ENCODE measurements at places on chromosomes 1 and 21.
A peak's percentile ranks its signal among the peaks of the same experiment; 100 is the strongest.

- H3K4me3 ChIP-seq = peak overlapping the region; percentile 60
- peak overlapping the region; percentile 94 for H3K27ac ChIP-seq
- H3K4me1 ChIP-seq = peaks cover 22% of the 10 kb centered on the region
- peaks cover 5% of the 10 kb centered on the region for H3K36me3 ChIP-seq
Observed at GRCh38 chr1:22018583-22019559, 17.4 kb downstream of the CELA3A start.

DNA sequence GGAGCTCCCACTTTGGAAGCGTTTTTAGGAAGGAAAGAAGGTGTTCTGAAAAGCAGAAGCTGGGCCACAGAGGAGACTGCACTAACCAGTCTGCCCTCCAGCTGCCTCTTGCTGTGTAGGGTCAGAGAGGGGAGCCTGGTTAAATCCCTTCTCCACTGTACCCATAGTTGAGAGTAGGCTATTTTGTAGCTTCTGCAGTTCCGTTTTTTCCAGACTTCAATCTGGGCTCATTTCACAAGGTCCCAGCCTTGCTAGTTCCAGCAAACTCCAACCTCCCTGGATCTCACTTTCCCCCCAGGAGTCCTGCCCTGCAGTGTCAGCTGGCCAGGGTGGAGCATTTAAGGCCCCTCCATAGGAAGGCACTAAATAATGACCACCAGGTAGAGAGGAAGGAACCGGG lies 11.0 kb downstream of the TNN start:
- H3K4me1 ChIP-seq = no peaks in the 10 kb centered on the region
- H3K27me3 ChIP-seq = peaks cover 85% of the 10 kb centered on the region
- peaks cover 4% of the 10 kb centered on the region for H3K36me3 ChIP-seq

- peaks cover 90% of the 10 kb centered on the region for H3K27me3 ChIP-seq
- H3K4me3 ChIP-seq = no peak overlapping the region
- no peak for DNase-seq
Observed at GRCh38 chr1:152511596-152511995, 993 bp downstream of the LCE5A start.

- no peak overlapping the region for H3K27ac ChIP-seq
- no peak for DNase-seq
- peaks cover 78% of the 10 kb centered on the region for H3K4me1 ChIP-seq
Observed at GRCh38 chr21:42421018-42421793, 17.5 kb downstream of the UBASH3A start.

GRCh38 chr1:190436615-190437014 lies 41.0 kb downstream of the BRINP3 start:
- H3K4me3 ChIP-seq = no peak overlapping the region
- H3K4me1 ChIP-seq = no peaks in the 10 kb centered on the region
- no peak for DNase-seq
- H3K36me3 ChIP-seq = no peaks in the 10 kb centered on the region

DNA sequence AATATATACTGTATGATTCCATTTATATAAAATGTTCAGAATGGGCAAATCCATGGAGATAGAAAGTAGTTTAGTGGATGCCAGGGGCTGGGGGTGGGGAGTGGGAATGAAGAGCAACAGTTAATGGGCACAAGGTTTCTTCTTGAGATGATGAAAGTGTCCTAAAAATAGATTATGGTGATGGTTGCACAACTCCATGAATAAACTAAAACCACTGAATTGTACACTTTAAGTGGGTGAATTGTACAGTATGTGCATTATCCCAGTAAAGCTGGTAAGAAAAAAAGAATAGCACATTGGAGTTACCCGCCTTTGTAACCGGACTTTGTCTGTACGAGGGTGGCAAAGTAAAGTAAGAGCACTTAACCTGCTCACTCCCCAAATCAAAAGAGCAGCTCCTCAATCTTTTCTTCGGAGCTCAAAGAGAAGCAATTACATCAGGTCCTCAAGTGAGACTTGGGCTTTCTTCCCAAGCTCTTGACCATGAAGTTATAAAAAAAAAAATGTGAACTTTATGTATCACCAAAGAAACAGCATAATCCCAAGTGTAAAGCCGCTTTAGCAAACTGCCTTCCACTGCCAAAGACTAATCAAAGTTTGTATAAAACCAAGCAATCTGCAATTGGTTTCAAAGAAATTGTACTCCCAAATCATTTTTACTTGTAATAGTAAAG lies 32.1 kb downstream of the ALDH9A1 start:
- H3K4me3 ChIP-seq = no peak overlapping the region
- no peak for DNase-seq
- peaks cover 10% of the 10 kb centered on the region for H3K4me1 ChIP-seq
- H3K27ac ChIP-seq = peak overlapping the region; percentile 84
- H3K36me3 ChIP-seq = peaks cover 82% of the 10 kb centered on the region

GRCh38 chr1:98044071-98044697 lies 123.3 kb upstream of the DPYD start:
- H3K36me3 ChIP-seq = peaks cover 6% of the 10 kb centered on the region
- peaks cover 68% of the 10 kb centered on the region for H3K27me3 ChIP-seq
- DNase-seq = no peak
- peak overlapping the region; percentile 3 for H3K4me3 ChIP-seq
- H3K4me1 ChIP-seq = peaks cover 22% of the 10 kb centered on the region

- peaks cover 61% of the 10 kb centered on the region for H3K27me3 ChIP-seq
- H3K4me1 ChIP-seq = no peaks in the 10 kb centered on the region
- H3K4me3 ChIP-seq = no peak within 1 kb of the TSS
- DNase-seq = no peak
- H3K27ac ChIP-seq = peak within 1 kb of the TSS; percentile 71
Observed at GRCh38 chr1:202122639-202123335, at the start of gene GPR37L1. Gene GPR37L1 (plus strand): TSS chr1:202122917. CDS start chr1:202122964, 47 bp downstream.

GRCh38 chr1:93779540-93780165 lies 98.0 kb upstream of the BCAR3 start:
- no peak overlapping the region for H3K4me3 ChIP-seq
- no peaks in the 10 kb centered on the region for H3K27me3 ChIP-seq
- no peak overlapping the region for H3K27ac ChIP-seq
- no peak for DNase-seq
- no peaks in the 10 kb centered on the region for H3K36me3 ChIP-seq

- H3K4me1 ChIP-seq = peaks cover 7% of the 10 kb centered on the region
- no peaks in the 10 kb centered on the region for H3K36me3 ChIP-seq
- DNase-seq = no peak
- no peak overlapping the region for H3K27ac ChIP-seq
- peaks cover 44% of the 10 kb centered on the region for H3K27me3 ChIP-seq
Observed at GRCh38 chr1:114105421-114105979, 48.2 kb downstream of the SYT6 start.

GRCh38 chr1:20174937-20175666 lies 10.8 kb upstream of the UBXN10 start:
- no peak overlapping the region for H3K27ac ChIP-seq
- no peaks in the 10 kb centered on the region for H3K27me3 ChIP-seq
- no peak for DNase-seq
- H3K4me1 ChIP-seq = peaks cover 10% of the 10 kb centered on the region

GRCh38 chr1:87450136-87450535 lies 121.5 kb downstream of the LMO4 start:
- no peaks in the 10 kb centered on the region for H3K4me1 ChIP-seq
- H3K4me3 ChIP-seq = peak overlapping the region; percentile 64
- H3K36me3 ChIP-seq = no peaks in the 10 kb centered on the region
- H3K27ac ChIP-seq = peak overlapping the region; percentile 91
- DNase-seq = no peak

- H3K4me3 ChIP-seq = no peak overlapping the region
- H3K36me3 ChIP-seq = no peaks in the 10 kb centered on the region
- no peaks in the 10 kb centered on the region for H3K27me3 ChIP-seq
- DNase-seq = no peak
- H3K4me1 ChIP-seq = no peaks in the 10 kb centered on the region
Observed at GRCh38 chr1:42830631-42831030, 13.4 kb upstream of the SVBP start.

DNA sequence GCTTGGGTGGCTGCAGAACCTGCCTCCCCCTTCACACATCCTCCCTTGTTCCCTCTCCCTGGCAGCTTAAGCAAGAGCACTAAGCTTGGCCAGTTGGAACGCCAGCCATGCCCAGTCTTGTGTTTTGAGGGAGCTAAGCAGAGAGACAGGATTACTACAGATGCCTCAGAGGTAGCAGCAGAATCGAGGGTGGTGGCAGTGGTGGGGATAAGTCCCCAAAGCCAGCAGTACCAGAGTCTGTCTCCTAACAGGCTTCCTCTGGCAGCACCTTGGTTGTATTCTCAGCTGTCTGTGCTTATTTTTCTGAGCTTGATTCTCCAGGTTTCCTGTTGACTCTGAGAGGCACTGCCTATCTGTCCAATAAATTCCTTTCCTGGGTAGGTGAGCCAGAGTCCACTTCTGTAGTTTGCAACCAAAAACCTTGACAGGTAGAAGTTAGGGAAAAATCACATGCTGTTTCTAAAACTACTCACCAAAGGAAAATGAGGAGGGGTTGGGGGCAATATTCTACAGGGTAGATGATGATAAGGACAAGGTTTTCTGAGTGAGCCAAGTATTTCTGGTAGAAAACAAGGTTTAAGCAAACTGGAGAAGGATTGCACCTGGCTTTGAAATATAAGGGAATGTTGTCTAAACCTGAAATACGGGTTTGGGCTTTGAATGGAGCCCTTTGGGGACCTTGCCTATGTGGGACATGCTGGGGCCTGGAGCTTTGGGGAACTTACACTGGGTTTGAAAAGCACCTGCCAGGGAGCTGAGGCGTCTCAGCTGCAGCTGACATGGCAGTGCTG lies 100.8 kb downstream of the PBX1 start:
- H3K27me3 ChIP-seq = no peaks in the 10 kb centered on the region
- no peak overlapping the region for H3K27ac ChIP-seq
- H3K4me1 ChIP-seq = peaks cover 4% of the 10 kb centered on the region
- no peak overlapping the region for H3K4me3 ChIP-seq
- H3K36me3 ChIP-seq = no peaks in the 10 kb centered on the region

- H3K36me3 ChIP-seq = peaks cover 84% of the 10 kb centered on the region
- H3K4me3 ChIP-seq = peak overlapping the region; percentile 99
- peak; percentile 38 for DNase-seq
- H3K27me3 ChIP-seq = no peaks in the 10 kb centered on the region
Observed at GRCh38 chr1:101238031-101238628, 1.3 kb downstream of the S1PR1 start.

DNA sequence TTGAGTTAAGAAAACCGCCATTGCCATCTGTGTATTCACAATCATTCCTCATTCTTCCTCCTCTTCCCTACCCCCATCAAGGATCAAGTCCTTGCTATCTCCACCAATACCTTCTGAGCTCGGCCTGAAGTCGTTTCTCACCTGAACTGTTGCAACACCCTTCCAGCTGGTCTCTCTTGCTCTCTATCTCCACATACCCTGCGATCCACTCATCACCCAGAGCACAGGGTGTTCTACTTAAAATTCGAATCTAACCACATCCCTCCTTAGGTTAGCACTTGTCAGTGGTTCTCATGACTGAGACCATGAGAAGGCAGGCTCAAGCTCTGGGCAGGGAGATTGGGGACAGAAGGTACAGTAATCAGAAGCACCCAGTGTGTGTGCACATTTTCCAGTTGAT lies 4.6 kb downstream of the IVL start:
- H3K4me3 ChIP-seq = peak overlapping the region; percentile 48
- no peaks in the 10 kb centered on the region for H3K4me1 ChIP-seq
- no peak for DNase-seq
- peaks cover 69% of the 10 kb centered on the region for H3K27me3 ChIP-seq
- H3K27ac ChIP-seq = no peak overlapping the region

GRCh38 chr1:12185918-12186678 lies 19.3 kb downstream of the TNFRSF1B start:
- peak overlapping the region; percentile 99 for H3K27ac ChIP-seq
- peak overlapping the region; percentile 43 for H3K4me3 ChIP-seq
- peaks cover 76% of the 10 kb centered on the region for H3K4me1 ChIP-seq
- peaks cover 41% of the 10 kb centered on the region for H3K36me3 ChIP-seq
- DNase-seq = no peak
- no peaks in the 10 kb centered on the region for H3K27me3 ChIP-seq

DNA sequence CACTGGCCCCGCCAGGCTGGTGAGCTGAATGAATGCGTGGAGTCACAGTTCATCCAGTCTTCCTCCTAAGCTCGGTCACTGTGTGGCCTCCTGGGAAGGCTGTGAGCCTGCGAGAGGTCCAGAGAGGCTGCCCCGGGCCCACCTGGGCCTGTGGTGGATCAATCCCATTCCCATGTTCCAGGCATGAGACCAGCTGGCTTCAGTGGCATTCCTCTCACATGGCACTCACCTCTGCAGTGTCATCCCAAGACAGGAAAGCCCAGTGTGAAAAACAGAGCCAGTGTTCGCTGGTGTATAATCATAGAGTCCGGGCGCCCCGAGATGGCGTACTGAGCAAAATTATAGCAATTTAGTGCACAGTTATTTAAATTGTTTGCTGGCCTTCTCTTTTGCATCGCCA lies 37.6 kb upstream of the EPHA8 start:
- H3K36me3 ChIP-seq = peaks cover 50% of the 10 kb centered on the region
- no peaks in the 10 kb centered on the region for H3K4me1 ChIP-seq
- no peak overlapping the region for H3K27ac ChIP-seq
- DNase-seq = no peak

- no peaks in the 10 kb centered on the region for H3K27me3 ChIP-seq
- H3K4me3 ChIP-seq = no peak overlapping the region
- peaks cover 8% of the 10 kb centered on the region for H3K4me1 ChIP-seq
- peaks cover 33% of the 10 kb centered on the region for H3K36me3 ChIP-seq
- H3K27ac ChIP-seq = peak overlapping the region; percentile 20
Observed at GRCh38 chr1:229599218-229599954, 26.5 kb downstream of the TAF5L start.

- H3K4me1 ChIP-seq = peaks cover 21% of the 10 kb centered on the region
- peaks cover 38% of the 10 kb centered on the region for H3K36me3 ChIP-seq
- no peak overlapping the region for H3K4me3 ChIP-seq
- no peaks in the 10 kb centered on the region for H3K27me3 ChIP-seq
Observed at GRCh38 chr1:955474-955873, 3.6 kb downstream of the NOC2L start.

GRCh38 chr1:219682788-219683187 lies 69.9 kb upstream of the ZC3H11B start:
- H3K27me3 ChIP-seq = no peaks in the 10 kb centered on the region
- DNase-seq = no peak
- H3K27ac ChIP-seq = no peak overlapping the region
- no peak overlapping the region for H3K4me3 ChIP-seq
- H3K4me1 ChIP-seq = no peaks in the 10 kb centered on the region
- no peaks in the 10 kb centered on the region for H3K36me3 ChIP-seq

GRCh38 chr1:11918799-11919519 lies 7.3 kb downstream of the KIAA2013 start:
- no peak overlapping the region for H3K4me3 ChIP-seq
- peaks cover 24% of the 10 kb centered on the region for H3K4me1 ChIP-seq
- peaks cover 55% of the 10 kb centered on the region for H3K36me3 ChIP-seq
- no peak for DNase-seq
- H3K27ac ChIP-seq = no peak overlapping the region
- H3K27me3 ChIP-seq = no peaks in the 10 kb centered on the region

- H3K4me3 ChIP-seq = peak within 1 kb of the TSS; percentile 82
- H3K4me1 ChIP-seq = peaks cover 17% of the 10 kb centered on the region
- H3K36me3 ChIP-seq = peaks cover 21% of the 10 kb centered on the region
- H3K27me3 ChIP-seq = no peaks in the 10 kb centered on the region
- DNase-seq = peak; percentile 98
Observed at GRCh38 chr1:9539165-9539828, at the start of gene SLC25A33. Gene SLC25A33 (plus strand): TSS chr1:9539465. CDS start chr1:9539692, 227 bp downstream.

- no peaks in the 10 kb centered on the region for H3K36me3 ChIP-seq
- H3K4me3 ChIP-seq = no peak overlapping the region
- H3K27me3 ChIP-seq = peaks cover 9% of the 10 kb centered on the region
- H3K4me1 ChIP-seq = no peaks in the 10 kb centered on the region
- no peak for DNase-seq
- H3K27ac ChIP-seq = no peak overlapping the region
Observed at GRCh38 chr1:63675420-63675931, 82.3 kb downstream of the PGM1 start.

- H3K36me3 ChIP-seq = peaks cover 21% of the 10 kb centered on the region
- H3K27me3 ChIP-seq = no peaks in the 10 kb centered on the region
- DNase-seq = peak; percentile 14
- peak overlapping the region; percentile 93 for H3K27ac ChIP-seq
Observed at GRCh38 chr1:35808450-35809113, 766 bp downstream of the AGO4 start.

All from effector memory CD8-positive, alpha-beta T cell (primary cell).